Fibroblast of skin of right biceps (primary cell): ENCODE measurements at places on chromosomes 13 and 19.

- DNase-seq: no peak
These were observed 34.8 kb upstream of the TMEM255B start for GRCh38 chr13:113724016-113724758.

DNA sequence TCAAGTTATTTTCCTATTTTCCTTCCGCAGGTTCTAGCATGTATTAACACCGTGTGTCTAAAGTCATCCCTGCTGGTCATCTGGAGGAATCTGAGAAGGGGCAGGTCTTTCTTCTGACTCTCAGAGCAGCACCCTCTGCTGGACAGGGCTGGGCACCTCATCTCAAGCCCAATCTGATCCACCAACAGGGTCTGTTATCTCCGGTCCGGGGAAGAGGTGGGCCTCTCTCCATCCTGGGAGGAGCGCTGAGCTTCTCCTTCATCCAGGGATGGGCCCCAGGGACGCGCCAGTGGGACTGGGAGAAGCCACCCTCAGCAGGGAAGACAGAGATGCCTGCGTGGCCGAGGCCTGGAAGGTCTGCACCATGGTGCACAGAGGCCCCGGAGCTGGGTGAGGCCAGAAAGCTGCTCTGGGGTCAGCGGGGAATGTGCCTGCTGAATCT lies 26.0 kb upstream of the ZNF331 start:
- DNase-seq: peak; percentile 12

GRCh38 chr19:15421721-15422260 lies 3.0 kb upstream of the AKAP8L start:
- DNase-seq: no peak

GRCh38 chr19:34215006-34215665 lies 39.2 kb upstream of the GARRE1 start:
- no peak for DNase-seq

- no peak for DNase-seq
These were observed 1988.1 kb upstream of the PCDH20 start for GRCh38 chr13:63403733-63404132.

DNA sequence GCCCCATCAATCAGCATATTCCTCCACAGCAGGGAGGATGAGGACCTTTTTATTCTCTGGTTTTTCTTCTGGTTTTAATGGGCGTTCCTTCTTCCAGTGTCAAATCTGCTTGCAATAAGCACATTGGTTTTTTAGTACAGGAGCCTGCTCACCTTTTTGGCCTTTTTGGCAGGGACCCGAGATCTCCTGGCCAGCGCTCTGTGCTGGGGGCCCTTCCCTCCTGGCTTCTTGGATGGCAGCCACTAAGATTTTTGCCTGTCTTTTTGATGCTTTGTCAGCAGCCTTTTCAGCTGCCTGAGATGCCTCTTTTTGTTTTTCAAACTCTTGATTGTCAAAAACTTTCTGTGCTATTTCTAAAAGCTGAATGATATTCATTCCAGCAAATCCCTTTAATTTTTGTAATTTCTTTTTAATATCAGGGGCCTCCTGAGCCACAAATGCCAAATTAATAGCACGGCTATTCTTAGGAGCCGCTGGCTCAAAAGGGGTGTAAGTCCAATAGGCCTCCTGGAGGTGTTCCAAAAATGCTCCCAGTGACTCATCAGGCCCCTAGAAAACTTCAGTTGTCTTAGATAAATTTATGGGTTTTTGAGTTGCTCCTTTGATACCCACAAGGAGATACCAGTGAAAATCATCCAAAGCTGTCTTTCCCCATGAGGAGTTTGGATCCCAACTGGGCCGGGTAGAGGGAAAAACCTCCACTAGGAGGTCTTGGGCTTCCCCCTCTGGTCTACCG lies 73.0 kb downstream of the ZNF100 start:
- DNase-seq: no peak

- peak; percentile 86 for DNase-seq
These were observed 11.5 kb downstream of the APLP1 start for GRCh38 chr19:35879770-35880317.

GRCh38 chr13:23289917-23290357 lies 109.2 kb downstream of the SGCG start:
- peak; percentile 82 for DNase-seq

DNA sequence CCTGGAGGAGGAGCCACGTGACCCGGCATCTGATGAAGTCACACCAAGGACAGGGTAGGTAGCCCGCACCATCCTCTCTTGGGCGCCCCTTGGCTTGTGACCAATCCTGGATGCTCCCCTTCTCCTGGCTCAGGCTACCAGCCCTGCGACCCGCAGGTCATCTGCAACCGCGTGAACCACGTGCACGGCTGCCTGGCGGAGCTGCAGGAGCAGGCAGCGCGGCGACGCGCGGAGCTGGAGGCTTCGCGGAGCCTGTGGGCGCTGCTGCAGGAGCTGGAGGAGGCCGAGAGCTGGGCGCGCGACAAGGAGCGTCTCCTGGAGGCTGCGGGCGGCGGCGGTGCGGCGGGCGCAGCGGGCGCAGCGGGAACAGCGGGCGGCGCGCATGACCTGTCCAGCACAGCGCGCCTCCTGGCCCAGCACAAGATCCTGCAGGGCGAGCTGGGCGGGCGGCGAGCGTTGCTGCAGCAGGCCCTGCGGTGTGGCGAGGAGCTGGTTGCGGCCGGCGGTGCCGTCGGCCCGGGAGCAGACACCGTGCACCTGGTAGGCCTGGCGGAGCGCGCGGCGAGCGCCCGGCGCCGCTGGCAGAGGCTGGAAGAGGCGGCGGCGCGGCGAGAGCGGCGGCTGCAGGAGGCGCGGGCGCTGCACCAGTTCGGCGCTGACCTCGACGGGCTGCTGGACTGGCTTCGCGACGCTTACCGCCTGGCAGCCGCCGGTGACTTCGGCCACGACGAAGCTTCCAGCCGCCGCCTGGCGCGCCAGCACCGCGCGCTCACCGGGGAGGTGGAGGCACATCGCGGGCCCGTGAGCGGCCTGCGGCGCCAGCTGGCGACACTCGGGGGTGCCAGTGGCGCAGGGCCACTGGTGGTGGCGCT lies 45.9 kb downstream of the SPTBN4 start:
- DNase-seq: no peak

- no peak for DNase-seq
These were observed 86.3 kb downstream of the LRCH1 start for GRCh38 chr13:46639033-46639981.

- no peak for DNase-seq
These were observed 11.3 kb downstream of the LILRB4 start for GRCh38 chr19:54674021-54674617.

DNA sequence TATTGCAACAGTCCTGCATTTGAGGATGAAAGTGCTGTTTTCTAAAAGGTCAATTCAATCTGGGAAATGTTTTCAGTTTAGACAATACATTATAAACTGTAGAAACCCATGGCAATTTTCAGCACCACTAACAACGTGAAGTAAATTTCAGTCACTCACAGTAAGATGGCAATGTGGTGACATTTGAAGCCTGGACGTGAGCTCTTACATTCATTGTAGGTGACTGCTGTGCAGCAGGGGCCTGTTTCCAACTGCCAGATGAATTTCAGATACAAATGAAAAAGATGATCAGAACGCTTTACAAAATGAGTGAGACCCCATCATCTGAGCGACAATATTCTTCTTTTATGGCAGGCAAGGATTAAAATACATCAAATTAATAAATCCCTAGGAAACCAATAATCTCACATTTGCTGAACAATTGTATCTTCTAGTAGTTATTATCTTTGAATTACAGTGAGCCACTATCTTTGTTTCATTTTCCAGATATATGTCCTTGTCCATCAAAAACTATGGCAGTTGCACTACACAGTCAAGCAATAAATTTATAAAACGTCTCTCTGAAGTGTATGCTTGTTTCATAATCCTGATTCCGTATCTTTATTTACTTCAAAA lies 1816.8 kb downstream of the OLFM4 start:
- DNase-seq: no peak

DNA sequence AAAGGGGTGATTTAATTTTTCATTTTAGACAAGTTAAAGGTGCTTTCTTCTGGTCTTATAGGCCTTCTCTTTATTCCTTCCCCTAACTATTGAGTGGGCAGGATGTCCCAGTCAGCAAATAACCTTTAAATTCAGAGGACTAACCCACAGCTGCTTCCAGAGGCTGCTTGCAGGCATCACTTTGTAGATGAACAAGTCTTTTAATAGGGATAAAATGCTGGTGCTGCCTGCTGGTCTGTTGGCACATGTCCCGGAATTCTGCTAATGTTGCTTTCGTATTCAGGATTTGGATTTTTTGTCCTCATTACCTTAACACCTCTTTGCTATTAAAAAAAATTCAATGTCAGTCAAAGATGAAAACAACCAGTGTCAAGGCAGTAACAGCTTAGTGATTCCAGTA lies 132.7 kb upstream of the KL start:
- DNase-seq: peak; percentile 29

GRCh38 chr13:112256716-112257494 lies 119.2 kb upstream of the SPACA7 start:
- DNase-seq: no peak

GRCh38 chr13:23384111-23384510 lies 49.4 kb downstream of the SACS start:
- DNase-seq: peak; percentile 83

- DNase-seq: no peak
These were observed 43.1 kb downstream of the ZNF611 start for GRCh38 chr19:52691737-52692136.

- no peak for DNase-seq
These were observed 22.8 kb upstream of the ZNF564 start for GRCh38 chr19:12574036-12574435.

DNA sequence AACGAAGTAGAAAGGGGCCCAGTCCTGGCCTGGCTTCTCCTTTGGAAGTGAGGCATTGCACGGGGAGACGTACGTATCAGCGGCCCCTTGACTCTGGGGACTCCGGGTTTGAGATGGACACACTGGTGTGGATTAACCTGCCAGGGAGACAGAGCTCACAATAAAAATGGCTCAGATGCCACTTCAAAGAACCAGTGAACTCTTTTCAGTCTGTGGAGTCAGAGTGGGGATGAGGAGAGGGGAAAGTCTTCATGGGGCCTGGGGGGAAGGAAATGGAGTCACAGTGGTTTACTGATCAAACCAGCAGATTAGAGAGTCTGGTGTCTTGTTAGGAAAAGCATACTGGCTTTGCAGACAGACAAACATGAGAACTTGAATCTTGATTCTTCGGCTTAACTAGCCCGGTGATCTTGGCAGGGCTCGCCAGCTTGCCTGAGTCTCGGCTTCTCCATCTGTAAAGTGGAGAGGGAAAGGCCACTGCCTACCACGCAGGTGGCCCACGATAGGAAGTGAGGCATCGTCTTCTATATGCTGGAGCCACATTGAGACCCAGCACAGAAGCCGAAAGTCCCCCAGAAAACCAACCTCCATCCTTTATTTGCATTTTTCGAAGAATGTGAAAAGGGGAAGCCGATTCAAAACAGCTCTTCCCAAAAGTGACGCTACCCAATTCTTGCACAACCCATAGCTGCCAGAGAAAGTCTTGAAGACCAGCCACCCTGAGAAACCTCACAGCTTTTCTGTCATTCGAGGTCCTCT lies at the start of gene FFAR1:
TSS of gene FFAR1 (plus strand) at position 732 of the 759 bp plus-strand sequence. CDS start 3,650 bp downstream, outside the sequence.
- no peak for DNase-seq

DNA sequence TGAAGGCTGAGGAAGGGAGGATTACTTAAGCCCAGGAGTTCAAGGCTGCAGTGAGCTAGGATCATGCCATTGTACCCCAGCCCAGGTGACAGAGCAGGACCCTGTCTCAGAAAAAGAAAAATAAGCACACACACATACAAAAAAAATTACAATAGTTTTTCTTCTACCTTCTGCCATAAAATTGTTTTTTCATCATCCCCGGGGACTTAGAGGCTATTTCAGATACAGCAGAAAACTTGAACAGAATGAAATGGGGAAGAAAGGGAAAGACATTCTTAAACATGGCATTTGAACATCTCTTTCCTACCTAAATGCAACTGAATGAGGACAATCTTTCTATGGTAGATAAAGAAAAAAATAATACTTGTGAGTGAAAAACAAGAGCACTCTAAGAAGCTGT lies 109.1 kb downstream of the KCTD12 start:
- DNase-seq: no peak

- peak; percentile 98 for DNase-seq
These were observed 34.2 kb downstream of the MBNL2 start for GRCh38 chr13:97256343-97256783.

GRCh38 chr19:55158848-55159749 lies 1.6 kb upstream of the TNNI3 start:
- peak; percentile 37 for DNase-seq

DNA sequence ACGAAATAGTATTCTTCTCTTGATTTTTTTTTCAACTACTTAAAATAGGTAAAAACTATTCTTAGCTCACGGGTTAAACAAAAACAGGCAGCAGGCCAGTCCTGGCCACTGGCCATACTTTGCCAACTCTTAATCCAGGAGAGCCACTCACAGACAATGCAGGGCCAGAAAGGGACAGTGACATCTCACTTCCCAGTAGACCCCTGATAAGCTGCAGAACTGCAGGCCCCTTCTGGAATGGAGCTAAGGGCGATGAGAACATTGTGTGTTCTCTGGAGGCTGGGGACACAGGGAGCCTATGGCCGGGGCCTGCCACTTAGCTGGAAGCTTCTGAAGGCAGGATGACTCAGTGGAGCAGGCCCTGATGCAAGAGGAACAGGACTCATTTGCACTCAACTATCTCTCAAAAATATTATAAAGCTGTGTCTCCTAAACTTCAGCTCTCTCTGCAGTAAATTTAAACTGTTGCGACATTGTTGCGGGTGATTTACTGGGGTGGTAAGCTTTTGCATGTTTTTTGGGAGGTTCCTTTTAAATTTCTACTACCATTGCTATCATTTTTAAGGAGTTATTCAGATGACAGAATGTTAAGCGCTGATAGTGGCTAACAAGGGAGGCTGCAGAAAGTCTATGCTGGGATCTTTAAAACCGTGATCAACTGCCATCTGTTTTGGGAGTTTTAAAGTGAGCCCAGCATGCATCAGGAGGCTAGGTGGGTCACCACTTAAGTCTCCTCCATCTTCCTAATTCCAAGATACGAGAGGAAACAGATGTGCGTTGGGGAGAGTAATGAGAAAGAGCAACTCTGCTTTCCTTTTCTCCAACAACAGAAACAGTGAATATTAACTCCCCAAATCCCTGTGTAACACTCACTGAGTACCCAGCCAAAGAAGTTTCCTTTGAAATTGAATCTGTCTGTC lies 33.2 kb upstream of the KATNAL1 start:
- peak; percentile 95 for DNase-seq

- DNase-seq: no peak
These were observed 1047.5 kb upstream of the SPRY2 start for GRCh38 chr13:81388400-81388799.

DNA sequence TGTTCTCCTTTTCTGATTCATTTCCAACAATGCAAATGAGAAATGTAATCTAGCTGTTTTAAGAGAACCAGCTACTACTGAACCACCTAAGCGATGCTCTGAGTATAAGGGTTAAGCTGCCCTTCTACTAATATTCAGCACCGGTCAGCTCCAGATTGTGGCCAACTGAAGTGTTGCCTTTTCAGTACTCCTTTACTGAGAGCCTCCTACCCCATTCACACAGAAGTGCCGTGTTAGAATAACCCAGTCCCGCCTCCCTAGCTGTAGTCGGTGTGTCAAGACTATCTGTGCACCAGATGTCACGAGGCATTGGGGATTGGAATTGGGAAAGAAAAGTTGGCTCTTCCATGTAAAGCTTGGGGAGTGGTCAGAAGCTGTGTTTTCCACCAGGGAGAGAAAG lies 45.4 kb downstream of the FAM124A start:
- no peak for DNase-seq
